ENCODE measurements at places on chromosomes 16 and 17.

GRCh38 chr17:17781591-17782496 is 54.9 kb downstream of the SREBF1 start:
- DNase-seq = no peak

- DNase-seq = peak; percentile 50
Measured at GRCh38 chr16:83835586-83836566, 28.1 kb downstream of the HSBP1 start.

DNA sequence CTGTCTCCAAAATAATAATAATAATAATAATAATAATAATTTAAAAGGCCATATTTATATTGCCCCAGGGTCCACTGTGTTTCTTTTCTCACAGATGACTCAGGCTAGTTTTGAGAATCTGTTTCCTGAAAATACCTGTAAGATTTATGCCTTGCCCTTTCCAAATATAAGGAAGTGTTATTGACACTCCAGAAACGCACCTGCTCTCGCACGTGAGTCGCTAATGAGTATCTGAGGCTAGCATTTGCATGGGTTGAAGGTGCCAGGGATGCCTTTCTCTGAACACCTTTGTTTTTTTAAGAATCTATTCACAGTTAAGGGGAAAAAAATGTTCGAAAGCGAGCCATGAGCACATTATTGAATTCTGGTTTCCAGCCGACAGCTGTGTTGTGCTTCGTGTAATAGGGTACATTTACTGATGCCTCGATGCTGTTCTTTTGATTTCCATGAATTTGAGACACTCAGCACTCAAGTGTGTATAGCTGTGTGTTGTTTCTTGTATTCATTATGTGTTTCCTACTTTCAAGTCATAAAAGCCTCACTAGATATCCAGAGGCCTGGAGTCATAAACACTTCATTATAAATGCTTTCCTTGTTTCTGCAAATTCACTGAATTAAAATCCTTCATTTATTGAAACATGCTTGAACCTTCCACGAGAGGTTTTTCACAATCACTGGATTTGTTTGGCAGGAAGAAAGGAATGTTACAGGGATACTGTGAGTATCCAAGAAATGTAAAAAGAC is 45.0 kb upstream of the NOL11 start:
- no peak for DNase-seq

GRCh38 chr17:73334771-73335513 is 23.1 kb upstream of the CDC42EP4 start:
- no peak for DNase-seq

GRCh38 chr17:54971147-54971546 is 2.6 kb downstream of the STXBP4 start:
- no peak for DNase-seq

DNA sequence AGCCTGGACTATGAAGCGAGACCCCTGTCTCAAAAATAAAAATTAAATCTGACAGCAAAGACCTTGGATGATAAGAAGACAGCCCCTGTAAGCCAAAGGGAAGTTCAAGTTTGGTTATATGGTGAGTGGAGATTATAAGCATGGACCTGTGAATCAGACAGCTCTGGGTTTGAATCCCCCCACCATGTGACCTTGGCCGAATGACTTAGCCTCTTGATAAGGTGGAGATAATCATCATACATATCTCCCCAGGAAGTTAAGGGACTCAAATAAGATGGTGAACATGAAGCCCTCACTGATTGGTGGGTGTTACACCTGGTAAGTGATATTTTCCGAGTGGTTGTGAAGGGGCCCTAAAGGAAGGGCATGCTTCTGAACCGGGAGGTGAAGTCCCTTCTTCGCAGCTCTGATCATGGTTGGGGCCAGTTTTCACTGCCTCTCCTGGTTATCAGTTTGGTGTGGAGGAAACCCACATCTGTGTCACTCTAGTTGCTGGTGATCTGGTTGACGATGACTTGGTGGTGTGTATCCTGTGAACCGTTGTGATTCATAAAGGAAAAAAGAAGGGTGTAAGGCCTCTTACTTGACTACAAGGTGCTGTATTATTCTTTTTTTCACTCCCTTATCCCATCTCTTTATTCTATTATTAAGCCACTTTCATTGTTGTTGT is 61.7 kb upstream of the CLEC18A start:
- no peak for DNase-seq

- DNase-seq = peak; percentile 100
Measured at GRCh38 chr17:68603027-68603426, 1.9 kb upstream of the FAM20A start.

GRCh38 chr17:35002876-35003551 is 22.7 kb downstream of the LIG3 start:
- DNase-seq = no peak

DNA sequence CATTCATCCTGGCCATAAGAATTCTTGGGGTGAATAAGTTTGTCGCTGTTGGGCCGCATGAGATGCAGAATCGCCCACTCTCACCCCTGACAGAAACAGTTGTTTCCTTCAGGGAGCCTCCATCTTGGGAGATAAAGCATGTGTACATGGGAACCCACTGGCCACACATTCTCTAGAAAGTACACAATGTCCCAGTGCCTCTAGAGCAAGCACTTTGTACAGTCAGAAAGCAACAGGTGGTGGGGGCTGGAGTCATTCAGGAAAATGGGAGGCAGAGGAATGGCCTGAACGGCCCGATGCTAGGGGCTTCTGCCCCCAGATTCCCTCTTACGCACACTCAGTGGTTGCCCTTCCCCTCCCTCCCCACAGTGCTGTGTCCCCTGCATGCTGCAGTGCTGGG is 16.1 kb downstream of the ACE start:
- DNase-seq = no peak

- DNase-seq = no peak
Measured at GRCh38 chr17:43534909-43535308, 11.2 kb downstream of the ETV4 start.

GRCh38 chr17:77282524-77283515 is 142.1 kb downstream of the SEC14L1 start:
- peak; percentile 81 for DNase-seq

- peak; percentile 12 for DNase-seq
Measured at GRCh38 chr16:10668322-10669045, 26.2 kb downstream of the TEKT5 start.

GRCh38 chr17:34571428-34572130 is 7.8 kb upstream of the TMEM132E start:
- DNase-seq = no peak

DNA sequence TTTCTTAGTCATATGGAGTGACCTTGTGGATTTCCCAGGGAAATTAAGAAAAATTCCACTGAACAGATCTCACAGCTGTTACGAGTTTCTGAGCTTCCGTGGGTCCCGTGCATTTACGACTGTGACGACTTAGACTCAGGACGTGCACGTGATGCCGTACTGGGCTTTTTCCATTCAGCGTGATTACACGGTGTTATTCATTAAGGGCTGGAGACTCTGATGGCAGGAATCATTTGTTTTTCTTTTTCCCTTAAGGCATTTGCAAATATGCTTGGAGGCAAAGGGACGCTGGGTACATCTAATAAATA is 57.2 kb downstream of the TBC1D16 start:
- no peak for DNase-seq

- DNase-seq = no peak
Measured at GRCh38 chr16:24353622-24354021, 97.5 kb downstream of the CACNG3 start.

DNA sequence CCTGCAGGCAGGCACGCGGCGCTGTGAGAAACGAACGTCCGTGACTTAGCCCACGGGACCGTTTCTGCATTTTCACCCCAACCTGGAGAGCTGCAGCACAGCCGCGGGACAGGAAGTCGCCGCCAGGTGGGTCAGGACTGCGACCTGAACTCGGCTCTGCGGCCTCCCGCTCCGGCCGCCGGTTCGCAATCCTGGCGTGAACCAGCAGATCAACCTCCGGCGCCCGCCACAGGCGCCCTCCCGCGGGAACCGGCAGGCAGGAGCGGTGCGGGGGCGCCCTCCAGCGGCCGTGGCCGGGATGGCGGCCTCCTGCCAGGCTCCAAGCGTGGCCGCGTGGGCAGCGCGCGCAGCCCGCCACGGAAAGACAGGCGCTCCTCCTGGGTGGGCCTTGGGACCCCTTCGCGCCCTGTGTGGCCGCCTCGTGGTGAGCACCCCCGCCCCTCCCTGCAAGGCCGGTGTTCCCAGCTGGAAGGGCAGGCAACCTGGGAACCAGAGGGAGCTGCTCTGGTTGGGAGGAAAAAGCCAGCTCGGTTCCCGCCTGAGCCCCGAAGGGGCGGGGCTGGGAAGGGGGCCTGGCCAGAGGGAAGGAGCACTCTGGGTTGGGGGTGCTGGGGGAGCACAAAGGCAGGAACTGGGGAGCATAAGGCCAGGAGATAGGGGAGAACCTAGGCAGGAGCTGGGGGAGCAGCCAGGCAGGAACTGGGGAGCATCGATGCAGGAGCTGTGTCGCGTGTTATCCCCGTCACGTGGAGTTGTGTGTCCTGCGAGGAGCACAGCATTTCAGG is 28.2 kb downstream of the ACTG1 start:
- DNase-seq = peak; percentile 76

GRCh38 chr17:43027091-43028032 is 2.3 kb downstream of the RND2 start:
- no peak for DNase-seq

DNA sequence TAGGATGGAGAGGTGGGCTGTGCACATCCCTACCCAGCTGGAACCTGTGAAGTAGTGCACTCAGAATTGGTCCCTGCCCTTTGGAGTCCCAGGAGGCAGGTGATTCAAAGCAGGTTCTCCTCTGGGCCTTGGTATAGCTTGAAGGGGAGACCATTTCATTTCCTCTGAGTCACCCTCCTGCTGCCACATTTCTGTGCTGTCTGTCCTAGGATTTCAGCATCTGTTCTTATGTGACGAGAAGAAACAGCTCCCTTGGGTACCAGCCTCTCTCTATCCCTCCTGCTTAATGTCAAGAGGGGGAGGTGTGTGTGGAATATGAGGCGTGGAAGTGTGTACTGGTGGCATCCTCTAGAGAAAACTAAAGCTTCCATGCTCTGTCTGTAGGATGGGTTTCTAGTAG is 5.0 kb upstream of the NFE2L1 start:
- no peak for DNase-seq

- peak; percentile 58 for DNase-seq
Measured at GRCh38 chr17:1865252-1866037, 35.6 kb downstream of the RPA1 start.

- DNase-seq = no peak
Measured at GRCh38 chr17:78977997-78978973, 1.4 kb downstream of the LGALS3BP start.

GRCh38 chr16:28537964-28538732 is 626 bp downstream of the NUPR1 start:
- no peak for DNase-seq

GRCh38 chr17:80071116-80071841 is 30.1 kb upstream of the GAA start:
- DNase-seq = no peak

DNA sequence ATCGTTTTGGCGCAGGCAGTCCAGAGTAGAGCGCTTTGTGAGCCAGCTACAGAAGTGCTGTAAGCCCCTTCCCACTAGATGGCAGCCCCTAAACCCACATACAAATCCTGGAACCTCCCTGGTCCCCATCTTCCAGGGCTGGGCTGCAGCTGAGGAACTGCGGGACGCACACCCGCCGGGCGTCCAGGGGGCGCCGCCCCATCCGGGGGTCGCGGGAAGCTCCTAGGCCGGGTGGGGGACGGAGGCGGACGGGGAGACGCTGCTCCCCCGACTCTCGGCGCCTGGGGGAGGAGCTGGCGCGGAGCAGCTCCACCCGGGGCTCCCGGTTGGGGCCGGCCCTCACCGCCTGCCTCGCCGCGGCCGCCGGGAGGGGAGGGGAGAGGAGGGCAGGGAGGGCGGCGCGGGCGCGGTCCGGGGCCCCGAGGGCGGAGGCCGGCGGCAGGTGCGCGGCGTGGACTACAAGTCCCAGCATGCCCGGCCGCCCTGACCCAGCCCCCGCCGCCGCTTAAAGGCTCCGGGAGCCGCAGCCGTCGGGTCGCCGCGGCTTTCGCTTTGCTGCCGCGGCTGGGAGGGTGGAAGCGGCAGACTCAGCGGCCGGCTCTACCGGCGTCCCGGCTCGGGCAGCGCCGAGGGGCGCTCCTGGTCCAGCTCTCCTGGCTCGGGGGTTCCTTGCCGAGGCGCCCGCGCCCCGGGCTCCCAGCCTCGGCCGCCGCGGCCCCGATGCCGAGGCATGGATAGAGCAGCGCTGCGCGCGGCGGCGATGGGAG is at the start of gene KSR1:
KSR1 (plus strand) TSS at position 535 of the 767 bp plus-strand sequence; CDS start at position 731, 196 bp downstream.
- DNase-seq = peak; percentile 77

DNA sequence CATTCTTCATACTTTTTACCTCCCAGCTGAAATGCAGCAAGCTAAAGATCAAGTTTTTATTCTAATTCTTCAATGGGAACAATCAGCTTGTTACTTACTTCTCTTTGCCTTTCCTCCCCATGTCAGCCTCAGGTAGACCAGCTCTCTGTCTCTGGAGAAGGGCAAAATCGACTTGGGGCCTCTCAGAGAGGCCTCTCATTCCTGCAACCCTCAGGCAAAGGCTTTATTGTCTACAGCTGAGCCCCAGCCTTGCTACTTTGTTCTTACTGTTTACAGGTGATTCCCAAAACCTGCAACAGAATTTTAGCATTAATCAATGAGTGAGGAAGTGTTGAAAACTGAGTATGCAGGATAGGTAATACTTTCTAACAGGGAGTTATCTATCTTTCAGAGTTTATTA is 148.6 kb downstream of the KIF2B start:
- DNase-seq = no peak

DNA sequence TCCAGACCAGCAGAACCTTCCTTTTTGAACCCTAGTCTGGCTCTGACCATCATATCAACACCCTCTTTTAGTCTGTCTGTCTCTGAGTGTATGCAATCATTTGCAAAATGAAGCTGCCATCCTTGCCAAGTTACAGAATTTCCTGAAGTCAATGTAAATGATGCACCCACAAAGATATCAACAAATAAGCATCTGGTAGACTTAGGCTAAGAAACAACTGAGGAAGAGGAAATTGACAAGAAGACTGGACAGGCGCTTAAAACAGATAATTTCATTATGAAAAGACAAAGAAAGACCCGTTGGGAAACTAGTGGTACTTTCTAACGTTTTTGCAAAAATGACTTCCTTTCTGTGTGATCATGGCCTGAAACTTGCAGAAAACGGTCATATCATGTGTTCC is 24.7 kb upstream of the CIITA start:
- DNase-seq = peak; percentile 52

DNA sequence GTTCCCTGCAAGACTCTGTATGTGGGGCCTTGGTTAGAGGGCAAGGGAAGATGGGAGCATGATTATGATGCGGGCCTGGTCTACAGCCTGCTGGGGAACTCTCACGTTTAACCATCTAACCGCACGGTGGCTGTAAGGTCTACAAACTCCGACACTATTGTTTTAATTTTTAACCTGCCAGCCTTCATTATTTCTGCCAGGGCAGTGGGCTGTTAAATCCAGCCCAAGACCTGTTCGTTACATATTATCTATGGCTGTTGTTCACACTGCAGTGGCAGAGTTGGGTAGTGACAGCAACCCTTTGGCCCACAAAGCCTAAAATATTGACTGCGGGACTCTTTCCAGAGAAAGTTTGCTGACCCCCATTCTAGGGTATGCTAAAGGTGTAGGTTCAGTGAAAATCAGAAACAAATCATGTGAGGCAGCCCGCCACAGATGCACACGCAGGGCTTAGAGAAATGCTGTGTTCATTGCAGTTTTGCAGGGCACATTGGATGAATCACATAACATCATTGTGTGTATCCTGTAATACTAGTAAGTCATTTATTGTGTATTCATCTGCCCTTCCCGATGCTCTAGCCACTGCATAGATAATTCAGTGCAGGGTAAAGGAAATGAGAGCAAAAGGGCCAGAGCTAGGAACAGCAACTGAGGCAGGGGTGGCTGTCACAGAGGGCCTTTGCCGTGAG is 14.3 kb downstream of the SNX29 start:
- no peak for DNase-seq

- DNase-seq = peak; percentile 44
Measured at GRCh38 chr17:6456914-6457687, 12.8 kb downstream of the PIMREG start.

Measured in inflammatory macrophage treated with lipopolysaccharide for 4 hours (primary cell).